ENCODE measurements at places on chromosomes 1 and 21.
A peak's percentile ranks its signal among the peaks of the same experiment; 100 is the strongest.

- DNase-seq, result no peak
These were observed 79.4 kb upstream of the RHOU start for GRCh38 chr1:228655796-228656394.

GRCh38 chr1:154353460-154353904 lies 28.2 kb downstream of the ATP8B2 start:
- DNase-seq, result no peak

- DNase-seq, result no peak
These were observed 1.4 kb downstream of the SH3BGRL3 start for GRCh38 chr1:26281091-26281958.

GRCh38 chr1:206143537-206144172 lies 26.5 kb upstream of the AVPR1B start:
- no peak for DNase-seq

DNA sequence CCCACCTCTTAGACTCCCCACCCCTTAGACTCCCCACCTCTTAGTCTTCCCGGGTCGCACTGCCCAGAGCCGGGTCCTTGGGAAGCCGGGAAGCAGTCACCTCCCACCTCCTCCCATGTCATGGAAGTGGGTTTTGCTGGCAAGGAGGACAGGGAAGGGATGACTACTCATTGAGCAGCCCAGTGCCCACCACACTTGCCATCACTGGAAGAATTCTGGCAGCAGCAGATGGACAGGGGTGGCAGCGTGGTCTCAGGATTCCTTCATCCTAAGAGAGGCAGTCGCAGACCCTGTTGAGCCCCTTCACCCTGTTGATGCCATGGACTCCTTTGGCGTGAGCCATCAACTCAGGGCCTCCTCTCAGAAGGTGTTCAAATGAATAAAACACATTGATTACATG lies 140.8 kb downstream of the PGBD5 start:
- no peak for DNase-seq

DNA sequence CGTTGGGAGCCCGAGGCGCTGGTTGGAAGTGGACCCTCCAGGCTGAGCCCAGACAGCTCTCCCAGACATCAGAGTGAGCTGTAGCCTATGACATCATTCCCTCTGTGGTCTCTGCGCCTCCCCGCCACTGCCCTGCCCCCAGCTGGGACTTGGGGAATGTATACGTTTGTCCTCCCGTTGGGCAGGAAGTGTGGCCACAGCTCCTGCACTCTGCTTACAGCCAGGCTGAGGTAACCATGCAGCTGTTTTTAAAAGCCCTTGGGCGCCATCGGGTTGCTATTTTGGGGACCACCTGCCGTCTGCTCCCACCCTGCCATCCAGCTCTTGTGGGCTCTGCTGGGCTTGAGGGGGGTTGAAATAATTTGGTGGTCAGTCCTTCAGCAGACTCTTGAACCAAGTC lies 7.8 kb downstream of the VASH2 start:
- peak; percentile 43 for DNase-seq

GRCh38 chr1:246680696-246681130 lies 43.5 kb upstream of the SCCPDH start:
- DNase-seq, result no peak

- DNase-seq, result peak; percentile 99
These were observed at the start of gene VPS26C for GRCh38 chr21:37267269-37268185. Gene VPS26C (minus strand): TSS chr21:37267334. CDS start chr21:37267294, 40 bp downstream.

GRCh38 chr1:214649607-214650006 lies 46.6 kb downstream of the CENPF start:
- DNase-seq, result no peak

- no peak for DNase-seq
These were observed 124.0 kb upstream of the CSF3R start for GRCh38 chr1:36606641-36607262.

GRCh38 chr1:44103270-44104131 lies 15.1 kb upstream of the KLF17 start:
- no peak for DNase-seq

- no peak for DNase-seq
These were observed 906 bp upstream of the ADARB1 start for GRCh38 chr21:45073301-45074047.

DNA sequence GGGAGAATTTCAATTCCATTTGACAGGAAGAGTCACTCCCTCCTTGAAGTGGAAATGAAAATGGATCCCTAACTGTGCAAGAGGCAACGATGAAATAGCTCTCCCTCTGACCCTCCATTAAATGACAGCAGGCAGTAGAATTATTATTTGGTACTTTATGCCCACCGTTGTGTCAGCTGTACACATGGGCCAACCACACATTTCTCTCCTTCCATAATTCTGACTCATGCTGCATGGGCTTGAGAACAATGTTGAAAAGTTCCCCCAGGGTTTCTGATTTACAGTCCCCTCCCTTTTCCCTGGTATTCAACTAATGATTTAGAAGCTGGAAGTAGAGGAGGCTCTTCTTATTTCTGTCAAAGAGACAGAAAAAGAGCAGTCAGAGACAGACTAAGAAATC lies 103.5 kb downstream of the RGS7 start:
- no peak for DNase-seq

DNA sequence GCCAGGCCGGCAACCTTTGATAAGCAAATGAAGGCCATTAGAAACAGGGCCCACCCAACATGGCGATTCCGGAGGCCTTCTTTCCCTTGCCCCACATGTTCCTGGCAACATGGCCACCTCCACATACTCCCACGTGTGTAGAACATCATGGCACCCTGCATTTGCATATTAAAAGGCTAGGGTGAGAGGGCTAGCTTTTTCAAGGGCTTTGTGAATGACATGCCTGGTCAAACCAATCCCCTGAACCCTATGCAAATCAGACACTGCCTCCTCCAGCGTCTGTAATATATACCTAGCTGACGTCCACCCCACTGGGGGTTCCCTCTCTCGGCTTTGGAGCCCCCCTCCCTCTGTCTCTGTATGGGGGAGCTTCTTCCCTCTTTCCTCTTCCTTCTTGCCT lies 1.6 kb downstream of the ADCY10 start:
- no peak for DNase-seq

GRCh38 chr1:185745165-185745564 lies 11.0 kb downstream of the HMCN1 start:
- DNase-seq, result no peak

DNA sequence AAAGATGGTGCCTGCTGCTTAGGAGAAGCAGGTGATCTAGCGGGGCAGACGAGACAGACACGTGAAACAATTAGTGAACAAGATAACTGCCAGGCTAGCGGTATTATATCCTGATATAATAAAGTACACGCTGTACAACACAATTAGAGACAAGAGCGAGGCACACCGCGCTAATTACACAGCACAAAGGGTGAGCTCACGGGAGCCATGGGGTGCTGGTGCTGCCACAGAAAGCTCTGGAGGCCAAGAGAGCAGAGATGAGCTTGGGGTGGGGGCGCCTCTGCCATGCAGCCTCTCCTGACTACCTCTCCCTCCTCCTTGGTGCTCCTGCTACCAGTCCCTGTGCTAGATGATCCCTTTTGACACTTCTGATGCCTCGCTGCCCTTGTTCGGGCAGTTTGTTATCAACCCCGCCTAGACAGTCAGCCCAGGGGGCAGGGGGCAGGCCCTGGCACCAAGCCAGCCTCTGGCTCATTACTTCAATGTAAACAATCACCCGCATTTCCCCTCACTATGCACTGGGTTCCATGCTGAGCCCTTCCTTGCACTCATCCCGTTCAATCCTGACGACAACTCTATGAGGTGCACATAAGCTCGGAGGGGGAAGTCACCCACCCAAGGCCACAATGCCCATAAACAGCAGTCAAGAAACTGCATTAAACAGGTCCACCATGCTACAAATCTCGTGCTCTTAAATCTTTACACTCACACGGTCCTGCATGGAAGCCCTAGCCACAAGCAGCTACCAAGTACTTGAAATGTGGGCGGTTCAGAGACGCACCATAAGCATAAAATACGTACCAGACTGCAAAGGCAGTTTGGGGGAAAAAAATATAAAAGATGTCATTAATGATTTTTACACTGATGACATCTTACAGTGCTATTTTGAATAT lies 103.0 kb downstream of the SSBP3 start:
- DNase-seq, result no peak

- no peak for DNase-seq
These were observed 103.2 kb downstream of the BEND5 start for GRCh38 chr1:48673332-48674105.

- DNase-seq, result no peak
These were observed 4.6 kb upstream of the ATP13A2 start for GRCh38 chr1:17016317-17016661.

DNA sequence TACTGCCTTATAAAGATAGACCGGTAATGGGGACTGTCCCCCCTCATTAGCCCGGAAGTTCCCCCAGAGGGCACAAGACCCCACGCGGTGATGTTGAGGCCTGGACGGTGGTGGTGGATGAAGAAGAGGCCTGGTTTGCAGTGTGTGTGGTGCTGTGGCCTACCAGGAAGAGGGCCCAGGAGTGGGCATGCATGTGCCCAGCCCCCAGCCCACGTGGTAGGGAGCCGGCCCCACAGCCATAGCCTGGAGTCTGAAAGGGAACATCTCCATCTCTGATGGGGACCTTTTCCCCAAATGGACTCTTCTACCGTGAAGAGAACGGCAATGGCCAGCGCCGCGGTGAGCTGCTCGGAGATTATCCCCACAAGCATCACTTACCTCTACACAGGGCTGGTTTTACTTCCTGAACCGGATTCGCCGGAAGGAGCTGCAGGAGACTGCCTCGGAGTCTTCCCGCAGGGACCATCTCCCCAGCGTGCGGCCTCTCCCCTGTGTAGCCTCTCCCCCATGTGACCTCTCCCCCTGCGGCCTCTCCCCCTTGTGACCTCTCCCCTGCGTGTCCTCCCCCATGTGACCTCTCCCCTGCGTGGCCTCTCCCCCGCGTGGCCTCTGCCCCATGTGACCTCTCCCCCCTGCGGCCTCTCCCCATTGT lies 20.6 kb downstream of the RRP1 start:
- no peak for DNase-seq

DNA sequence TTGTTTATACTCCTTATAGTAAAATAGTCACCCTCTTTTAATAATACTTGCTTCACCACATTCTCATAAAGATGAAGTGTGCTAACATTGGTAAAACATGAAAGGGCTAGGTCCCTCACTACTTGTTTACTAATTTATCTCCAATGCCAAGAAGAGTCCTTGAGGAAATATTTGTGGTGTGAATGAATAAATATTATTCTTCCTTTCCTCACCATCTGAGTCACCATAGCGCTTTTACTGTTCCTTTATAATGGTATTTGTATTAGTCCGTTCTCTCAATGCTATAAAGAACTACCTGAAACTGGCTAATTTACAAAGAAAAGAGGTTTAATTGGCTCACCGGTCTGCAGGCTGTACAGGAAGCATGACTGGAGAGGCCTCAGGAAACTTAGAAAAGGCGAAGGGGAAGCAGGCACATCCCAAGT lies 222.8 kb upstream of the ZRANB2 start:
- no peak for DNase-seq

- no peak for DNase-seq
These were observed 39.3 kb downstream of the TBX15 start for GRCh38 chr1:118948846-118949245.

- no peak for DNase-seq
These were observed 16.5 kb downstream of the CTSS start for GRCh38 chr1:150748878-150749719.

DNA sequence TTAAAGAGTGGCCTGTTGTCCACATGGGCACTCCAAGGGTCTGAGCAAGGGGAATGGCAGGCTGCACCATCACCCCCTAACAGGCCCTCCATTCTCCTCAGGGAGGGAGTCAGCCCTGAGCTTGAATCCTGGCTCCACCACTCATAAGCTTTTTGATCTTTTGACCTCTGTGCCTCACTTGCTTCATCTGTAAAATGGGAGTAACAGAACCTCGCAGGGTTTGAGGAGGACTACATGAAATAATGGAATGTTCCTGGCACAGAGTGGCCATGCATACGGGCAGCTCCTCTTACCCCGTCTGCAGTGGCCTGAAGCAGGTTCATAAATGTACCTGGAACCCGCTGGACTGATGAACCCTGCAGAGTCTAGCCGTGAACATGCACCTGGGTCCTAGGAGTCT lies 2.1 kb upstream of the XKR8 start:
- no peak for DNase-seq

DNA sequence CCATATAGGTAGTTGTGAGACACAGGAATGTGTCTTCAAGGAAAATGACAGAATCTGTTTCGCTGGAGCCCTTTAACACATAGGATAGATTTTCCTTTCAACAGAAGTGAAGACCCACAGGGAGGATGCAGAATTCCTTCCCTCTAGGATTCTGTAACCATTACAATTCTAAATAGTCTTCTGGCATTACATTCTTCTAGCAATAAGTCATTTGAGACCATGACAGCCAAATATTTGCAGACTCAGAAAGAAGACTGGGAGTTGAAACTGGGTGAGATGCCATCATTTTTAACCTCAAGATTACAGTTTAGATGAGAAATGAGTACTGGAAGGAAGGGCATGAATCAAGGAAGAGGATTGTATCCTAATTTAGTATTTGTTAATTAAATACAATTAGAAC lies 61.6 kb downstream of the ZBTB18 start:
- no peak for DNase-seq

GRCh38 chr1:46492269-46492853 lies 2.7 kb downstream of the DMBX1 start:
- no peak for DNase-seq

DNA sequence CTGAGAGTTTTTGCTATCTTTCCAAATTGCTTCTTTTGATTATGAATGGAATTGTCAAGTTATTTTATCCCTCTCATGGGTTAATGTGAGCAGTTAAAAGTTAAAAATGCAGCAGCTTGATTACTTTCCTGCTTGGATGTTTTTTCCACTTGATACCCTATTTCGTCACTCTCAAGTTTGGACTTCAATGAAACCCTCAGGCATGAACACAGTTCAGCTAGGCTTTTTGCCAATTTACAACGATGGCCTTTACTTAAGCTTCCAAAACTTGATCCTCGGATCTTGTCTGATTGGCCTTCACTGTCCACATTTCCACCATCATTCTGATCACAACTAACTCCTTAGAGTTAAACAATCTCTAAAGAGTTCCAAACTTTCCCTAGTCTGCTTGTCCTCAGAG lies 752.4 kb upstream of the PRMT6 start:
- no peak for DNase-seq

DNA sequence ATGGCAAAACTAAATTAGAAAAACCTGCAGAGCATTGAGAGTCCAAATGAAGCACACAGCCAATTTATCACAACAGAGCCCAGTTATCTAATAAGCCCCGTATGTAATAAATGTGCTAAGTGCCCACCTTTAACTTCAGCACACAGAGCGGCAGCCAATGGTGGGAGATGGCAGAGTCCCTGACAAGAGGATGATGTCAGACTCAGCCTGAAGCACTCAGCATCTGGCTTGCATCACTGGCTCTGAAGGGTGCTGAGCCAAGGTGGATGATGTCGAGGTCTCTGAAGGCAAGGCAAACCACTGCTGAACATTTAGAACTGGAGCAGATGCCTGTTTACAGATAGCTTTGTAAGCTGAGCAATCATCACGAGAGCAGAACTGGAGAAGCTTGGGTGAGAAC lies 118.3 kb downstream of the NUF2 start:
- DNase-seq, result no peak

DNA sequence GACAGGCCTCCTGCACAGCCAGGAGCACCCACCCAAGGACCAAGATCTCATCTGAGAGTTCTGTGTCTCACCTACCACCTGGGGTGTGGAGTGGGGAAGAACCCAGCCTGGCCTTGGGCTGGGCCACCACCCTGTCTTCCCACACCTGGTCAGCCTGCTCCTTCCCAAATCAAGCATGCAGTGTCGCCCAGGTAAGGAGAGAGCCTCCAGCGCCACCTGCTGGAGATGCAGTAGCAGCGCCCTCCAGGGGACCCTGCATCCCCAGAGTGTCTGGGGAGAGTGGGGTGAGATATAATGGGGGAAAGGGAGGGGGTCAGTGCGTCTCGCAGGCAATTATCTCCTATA lies 32.3 kb downstream of the KIAA2013 start:
- no peak for DNase-seq

GRCh38 chr1:234933475-234933874 lies 195.2 kb downstream of the TOMM20 start:
- no peak for DNase-seq
